ENCODE measurements at places on chromosomes 11 and 22. TPM values are rescaled to one million over a fixed set of nuclear protein-coding genes. Genes with fewer than 3 reads are reported as not detected.

DNA sequence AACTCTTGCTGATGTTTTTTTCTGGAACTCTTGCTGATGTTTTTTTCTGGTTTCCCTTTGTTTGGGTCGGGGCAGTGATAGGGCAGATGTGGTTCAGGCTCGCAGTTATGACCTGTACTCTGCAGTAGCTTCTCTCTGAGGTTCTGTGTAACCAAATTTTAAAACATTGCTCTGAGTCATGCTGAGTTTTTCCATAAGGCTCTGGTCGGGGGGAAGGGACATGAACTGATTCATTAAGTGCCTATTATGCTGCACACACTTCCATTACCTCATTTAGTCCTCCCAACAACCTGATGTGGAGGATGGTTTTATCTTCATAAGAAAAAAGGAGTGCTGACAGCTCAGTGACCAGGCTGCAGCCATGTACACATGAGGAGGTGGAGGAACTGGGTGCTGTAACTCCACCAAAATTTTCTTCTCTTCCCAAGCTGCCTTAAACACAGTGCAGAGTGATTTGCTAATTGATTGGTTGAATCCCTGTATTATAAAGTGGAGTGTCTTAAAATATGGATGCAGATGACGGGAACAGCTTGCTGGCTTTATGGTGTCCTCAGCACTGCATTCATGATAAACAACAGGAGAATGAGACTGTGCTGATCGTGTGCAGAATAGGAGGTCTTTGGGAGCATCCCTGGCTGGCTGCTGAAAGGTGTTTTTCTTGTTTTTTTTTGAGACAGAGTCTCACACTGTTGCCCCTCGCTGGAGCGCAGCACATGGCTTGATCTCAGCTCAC lies 19.1 kb downstream of the TNRC6B start:
- peak; percentile 93 for DNase-seq

GRCh38 chr11:73566422-73566821 lies 31.5 kb downstream of the FAM168A start:
- no peak for DNase-seq

Gene SHANK3
- total RNA-seq, result 0.30 TPM

Gene KRTAP5-3
- total RNA-seq, result not detected

DNA sequence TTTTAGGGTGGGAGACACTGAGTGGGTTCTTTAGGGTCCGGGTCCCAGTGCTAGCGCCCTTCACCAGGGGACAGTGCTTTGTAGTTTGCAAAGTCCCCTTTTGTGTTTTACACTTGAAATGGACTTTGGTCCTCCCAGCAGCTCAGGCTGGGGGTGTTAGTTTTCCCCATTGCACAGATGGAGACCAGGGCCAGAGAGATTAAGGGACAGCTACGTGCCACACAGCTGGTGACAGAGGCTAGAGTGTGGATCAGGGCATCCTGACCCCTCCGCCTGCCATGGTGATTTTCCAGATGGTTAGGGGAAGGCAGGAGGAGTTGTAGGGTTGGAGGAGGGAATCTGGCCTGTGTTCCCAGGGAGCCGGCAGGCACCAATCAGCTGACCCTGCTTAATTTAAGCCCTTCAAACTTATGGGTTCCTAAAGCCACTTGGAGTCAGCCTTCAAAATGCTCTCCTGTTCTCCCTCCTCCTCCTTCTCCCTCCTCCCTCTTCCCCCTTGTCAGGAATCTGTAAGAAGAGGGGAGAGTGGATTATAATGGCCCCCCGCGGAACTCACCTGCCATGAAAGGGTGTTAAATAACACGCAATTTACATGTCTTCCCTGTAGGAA lies 22.5 kb upstream of the MPPED1 start:
- no peak for DNase-seq

DNA sequence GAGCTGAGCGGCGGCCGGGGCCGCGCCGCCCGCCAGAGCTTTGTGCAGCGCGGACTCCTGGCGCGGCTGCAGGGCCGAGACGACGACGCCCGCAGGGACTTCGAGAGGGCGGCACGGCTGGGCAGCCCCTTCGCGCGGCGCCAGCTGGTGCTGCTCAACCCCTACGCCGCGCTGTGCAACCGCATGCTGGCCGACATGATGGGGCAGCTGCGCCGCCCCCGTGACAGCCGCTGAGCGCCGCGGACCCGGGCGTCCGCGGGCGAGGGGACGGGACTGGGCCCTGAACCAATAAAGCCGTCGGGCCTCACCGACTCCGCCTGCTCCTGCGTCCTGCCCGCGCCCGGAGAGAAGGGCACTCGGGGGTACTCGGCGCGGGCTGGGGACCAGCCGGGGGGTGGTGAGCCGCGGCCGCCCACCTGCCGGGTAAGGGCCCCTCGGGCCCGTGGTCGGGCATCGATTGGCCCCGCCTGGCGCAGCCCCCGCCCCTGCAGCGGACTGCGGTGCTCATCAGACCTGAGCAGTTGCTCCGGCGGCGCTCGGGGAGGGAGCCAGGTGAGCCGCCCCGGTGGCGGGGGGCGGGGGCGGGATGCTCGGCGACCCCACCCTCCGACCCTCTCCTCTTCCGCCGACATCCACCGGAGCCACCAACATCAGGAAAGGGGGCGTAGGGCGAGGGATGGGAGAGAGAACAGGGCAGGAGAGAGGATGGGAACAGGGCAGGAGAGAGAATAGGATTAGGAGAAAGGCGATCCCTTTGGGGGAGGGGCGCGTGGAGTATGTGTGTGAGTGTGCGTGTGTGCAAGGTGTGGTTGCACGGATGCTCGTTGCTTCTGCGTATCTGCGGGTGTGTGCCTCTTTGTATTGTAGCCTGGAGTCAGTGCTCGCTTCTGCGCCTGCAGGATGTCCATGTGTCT lies at the start of gene TMEM25:
TMEM25 (plus strand) TSS at position 510 of the 914 bp plus-strand sequence. CDS start 610 bp downstream, outside the sequence.
- DNase-seq, result peak; percentile 41

Gene KCNJ11
- not detected for total RNA-seq

DNA sequence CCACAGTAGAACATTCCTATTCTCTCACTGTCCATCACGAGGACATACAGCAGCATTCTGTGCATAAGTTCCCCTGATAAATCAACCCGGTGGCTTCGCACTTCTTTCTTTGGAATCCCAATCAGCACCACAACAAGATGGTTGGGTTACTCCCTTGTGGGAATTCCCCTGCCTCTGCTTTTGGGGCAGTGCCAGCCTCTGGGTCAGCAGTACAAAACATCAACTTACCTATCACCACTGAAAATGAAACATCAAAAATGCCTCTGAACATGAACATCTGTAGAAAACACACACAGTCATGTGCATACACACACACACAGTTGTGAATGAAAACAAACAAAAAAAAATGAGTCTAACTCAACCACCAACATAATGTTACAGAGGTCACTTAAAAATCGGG lies 79.3 kb downstream of the KCNA4 start:
- DNase-seq, result no peak

- DNase-seq, result no peak
Measured at GRCh38 chr11:16380941-16381568, 24.7 kb upstream of the SOX6 start.

Gene OTOG
- total RNA-seq, result not detected

- no peak for DNase-seq
Measured at GRCh38 chr11:12241971-12242672, 131.7 kb downstream of the MICAL2 start.

Gene NCAPH2
- 50.9 TPM for total RNA-seq

DNA sequence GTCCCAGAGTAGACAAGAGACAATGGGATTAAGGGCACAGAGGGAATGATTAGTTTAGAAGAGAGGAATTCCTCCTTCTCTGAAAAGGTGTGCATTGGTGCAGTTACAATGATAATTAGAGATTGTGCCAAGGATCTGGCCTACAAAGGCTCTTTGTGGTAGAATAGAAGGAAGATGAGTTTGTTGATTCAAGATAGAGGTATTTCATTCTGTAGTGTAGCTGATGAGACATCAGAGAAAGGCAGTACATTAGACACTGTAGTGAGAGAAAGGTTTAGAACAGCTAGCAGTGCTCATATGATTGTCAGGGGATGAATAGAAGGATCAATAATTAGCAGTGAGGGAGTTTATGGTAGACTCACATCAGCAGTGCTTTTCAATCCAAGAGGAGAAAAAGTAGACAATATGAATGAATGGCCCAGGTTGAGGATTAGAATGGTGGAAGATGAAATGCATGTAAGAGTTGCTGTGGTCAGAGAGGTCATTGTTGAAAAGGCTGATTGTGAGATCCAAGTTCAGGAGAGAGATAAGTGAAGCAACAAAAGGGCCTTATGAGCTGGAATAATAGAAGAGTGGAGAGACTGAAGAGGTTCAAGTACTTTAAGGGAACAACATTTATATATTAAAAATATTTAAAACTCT lies 28.9 kb downstream of the SIK2 start:
- peak; percentile 33 for DNase-seq

- DNase-seq, result no peak
Measured at GRCh38 chr11:110380836-110381622, 48.7 kb upstream of the FDX1 start.

DNA sequence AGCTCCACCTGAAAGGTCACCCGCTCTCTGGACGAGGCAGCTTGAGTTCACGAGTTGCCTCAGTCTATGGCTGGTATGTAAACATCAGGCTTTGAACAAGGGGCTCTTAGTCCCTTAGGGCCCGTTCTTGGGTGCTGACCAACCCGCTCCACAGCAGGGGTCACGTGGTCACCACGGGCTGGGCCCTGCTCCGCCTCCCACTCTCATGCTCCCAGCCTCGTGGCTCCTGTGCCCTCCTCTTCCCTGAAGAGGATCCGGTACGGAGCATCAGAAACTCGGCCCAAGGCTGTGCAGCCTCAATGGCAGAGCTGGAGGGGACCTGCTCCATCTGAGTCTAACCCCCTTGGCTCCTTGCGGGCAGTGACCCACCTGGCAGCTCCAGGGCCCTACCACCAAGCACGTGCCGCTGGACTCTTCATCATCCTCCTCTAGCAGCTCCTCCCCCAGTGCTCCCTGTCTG lies 54.2 kb upstream of the TTLL12 start:
- DNase-seq, result no peak

DNA sequence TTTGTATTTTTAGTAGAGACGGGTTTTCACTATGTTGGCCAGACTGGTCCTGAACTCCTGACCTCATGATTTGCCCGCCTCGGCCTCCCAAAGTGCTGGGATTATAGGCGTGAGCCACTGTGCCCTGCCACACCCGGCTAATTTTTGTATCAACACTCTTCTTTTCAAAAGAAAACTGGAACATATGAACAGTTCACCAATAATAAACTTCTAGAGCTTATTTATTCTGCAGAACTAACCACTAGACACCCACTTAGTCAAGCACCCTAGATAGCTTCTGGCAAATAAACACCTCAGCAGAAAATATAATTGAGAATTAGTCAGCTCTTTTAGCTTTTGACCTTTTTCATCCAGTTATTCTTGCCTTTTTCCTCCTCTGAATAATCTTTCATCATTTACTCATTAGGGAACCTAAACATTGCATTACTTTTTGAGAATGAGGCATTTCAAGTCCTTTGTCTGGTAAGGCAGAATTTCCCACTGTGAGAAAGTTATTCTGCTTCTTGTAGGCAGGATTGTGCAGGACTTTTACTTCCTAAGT lies 27.3 kb upstream of the TMEM41B start:
- no peak for DNase-seq

DNA sequence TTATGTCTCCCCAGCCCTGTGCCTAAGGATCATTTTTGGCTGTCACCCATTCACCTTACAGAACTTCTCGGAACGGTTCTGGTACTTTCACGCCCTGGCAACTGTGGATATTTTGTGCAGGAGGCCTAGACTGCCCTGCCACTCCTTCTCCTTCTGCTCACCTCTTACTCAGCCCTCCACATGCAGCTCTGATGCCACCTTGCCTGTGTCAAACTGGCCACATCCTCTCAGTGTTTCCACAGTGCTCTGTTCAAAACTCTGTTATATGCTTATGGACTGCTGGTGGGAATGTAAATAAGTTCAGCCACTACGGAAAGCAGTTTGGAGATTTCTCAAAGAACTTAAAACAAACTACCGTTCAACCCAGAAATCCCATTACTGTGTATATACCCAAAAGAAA lies 100.8 kb upstream of the MTMR2 start:
- no peak for DNase-seq

Gene MMP13
- total RNA-seq, result 96.9 TPM

DNA sequence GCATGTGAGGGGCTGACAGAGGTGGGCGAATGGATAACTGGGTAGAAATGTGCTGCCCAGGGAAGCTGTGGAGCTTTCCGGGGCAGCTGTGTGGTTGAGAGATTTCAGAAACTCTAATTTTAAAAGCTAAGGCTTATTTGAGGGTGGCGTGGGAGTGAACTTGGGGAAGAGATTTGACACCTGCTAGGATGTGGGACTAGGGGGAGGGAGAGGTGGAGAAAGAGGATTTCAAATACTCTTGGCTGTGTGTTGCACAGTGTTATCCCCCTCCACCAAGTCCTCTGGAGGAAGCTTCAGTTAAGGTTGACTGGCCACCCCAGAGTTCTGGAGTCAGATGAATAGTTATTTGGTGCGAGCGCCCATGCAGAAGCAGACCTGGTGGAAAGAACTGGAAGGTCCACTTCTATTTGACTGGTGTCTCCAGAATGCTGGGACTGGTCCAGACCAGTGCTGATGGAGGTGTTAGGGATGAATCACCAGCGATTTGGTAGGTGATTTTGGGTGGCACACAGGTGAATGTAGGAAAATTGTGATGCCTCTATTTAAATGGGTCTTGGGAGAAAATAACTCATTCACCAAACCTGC lies 72.8 kb upstream of the ALX4 start:
- no peak for DNase-seq

Gene SCGB1A1
- not detected for total RNA-seq

GRCh38 chr11:90884181-90884580 lies 661.3 kb upstream of the CHORDC1 start:
- DNase-seq, result no peak

Gene CALCA
- not detected for total RNA-seq

Gene KRTAP5-1
- not detected for total RNA-seq
